ENCODE measurements at places on chromosomes 1 and 21.

DNA sequence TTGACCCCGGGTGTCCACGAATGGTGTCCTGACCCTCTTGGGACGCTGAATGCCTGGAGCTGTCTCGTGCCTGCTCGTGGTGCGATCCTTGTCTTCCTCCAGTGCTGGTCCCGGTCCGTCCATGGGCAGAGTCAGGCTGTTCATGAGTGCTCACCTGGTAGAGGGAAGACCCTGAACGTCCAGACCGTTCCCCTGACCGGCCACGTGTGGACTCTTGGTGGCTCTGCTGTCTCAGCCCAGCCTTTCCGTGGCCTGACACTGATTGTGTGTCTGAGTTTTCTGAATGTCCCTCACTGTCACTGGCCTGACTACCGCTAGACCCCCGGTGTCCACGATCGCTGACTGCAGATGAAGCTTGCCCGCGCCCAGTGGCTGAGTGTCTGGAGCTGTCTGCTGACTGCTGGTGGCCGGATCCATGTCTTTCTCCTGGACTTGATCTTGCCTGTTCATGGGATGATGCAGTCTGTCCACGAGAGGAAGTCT, 11.7 kb downstream of the FLG start:
- DNase-seq, result no peak

- no peak for DNase-seq
These were observed 144.8 kb downstream of the BACH1 start for GRCh38 chr21:29443411-29444010.

DNA sequence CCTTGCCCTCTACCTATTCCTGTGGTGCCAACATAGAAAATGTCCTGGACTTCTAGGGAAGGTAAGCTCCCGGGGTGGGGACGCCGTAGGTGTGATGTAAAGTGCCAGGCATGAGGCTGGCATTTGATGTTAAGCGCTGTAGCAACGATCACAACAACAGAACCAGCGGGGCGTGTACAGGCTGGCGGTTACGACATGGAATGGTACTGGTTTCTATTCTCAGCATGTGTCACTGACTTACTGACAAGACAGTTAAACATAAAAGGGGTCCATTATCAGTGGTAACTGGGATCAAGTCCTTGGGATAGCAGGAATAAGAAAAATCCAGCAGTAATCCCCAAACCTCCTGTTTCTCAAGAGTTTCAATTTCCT, 58.9 kb downstream of the TGFBR3 start:
- DNase-seq, result no peak

GRCh38 chr1:2559509-2560298, 3.5 kb downstream of the TNFRSF14 start:
- no peak for DNase-seq

DNA sequence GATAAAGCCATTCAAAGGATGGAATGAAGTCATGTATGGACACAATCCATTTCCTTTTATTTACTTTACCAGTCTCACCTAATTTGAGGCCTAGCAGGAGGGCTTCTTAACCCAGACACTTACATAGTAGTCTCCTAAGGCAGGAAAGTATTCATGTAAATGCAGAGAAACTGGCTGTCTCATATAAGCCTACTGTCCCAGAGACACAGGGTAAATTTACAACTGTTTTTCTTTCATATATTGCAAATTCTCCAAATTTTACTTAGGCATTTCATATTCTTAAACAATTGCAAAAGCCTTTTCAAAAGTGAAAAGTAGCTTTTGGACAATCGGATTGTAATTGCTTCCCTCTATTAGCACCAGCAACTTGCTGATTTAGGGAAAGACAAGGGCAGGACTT, 29.9 kb downstream of the SPAG17 start:
- no peak for DNase-seq

DNA sequence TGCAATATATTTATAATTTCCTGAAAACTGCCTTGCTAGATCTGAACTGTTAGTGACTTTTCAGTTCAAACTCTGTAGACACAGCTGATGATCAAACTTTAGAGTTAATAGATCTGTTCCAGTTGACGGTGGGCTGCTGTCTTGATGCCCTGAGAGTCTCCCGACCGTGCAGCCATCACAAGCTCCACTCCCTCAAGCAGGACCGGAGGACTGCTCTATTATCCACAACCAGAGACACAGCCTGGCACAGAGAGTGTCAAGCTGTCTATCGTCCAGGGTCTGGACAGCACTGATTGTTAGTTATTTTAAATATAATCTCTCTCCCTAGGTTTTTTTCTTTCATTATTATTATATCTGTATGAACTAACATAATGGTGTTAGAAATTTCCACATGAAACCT, 8.0 kb downstream of the CHODL start:
- no peak for DNase-seq

DNA sequence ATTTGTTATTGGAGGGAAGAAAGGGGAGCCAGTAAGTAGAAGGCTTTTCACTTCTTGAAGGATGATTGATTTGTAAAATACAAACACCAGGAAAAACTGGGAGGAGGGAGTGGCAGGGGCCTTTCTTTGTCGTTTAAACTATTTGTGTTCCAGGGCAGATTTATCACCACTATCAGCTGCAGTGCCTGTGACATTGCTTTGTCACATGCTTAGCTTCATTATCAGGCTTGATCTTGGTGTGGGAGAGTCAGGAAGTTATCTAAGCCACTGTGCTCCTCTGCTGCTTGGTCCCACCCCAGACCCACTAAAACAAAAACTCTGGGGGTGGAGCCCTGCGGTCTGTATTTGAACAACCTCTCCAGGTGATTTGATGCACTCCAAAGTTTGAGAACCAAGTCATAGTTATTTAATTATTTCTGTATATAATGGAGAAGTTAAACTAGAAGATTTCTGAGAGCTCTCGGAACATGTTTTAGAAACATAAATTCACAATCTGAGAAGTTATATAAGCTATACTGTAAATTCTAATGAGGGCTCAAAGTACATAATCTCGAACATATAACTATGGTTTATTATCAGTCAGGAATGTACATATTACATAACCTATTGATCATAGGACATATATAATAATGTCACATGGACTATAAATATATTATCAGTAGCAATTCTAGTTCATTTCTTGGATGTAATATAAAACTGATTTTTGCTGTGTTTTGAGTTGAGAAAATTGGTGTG, 87.9 kb downstream of the CDC14A start:
- no peak for DNase-seq

DNA sequence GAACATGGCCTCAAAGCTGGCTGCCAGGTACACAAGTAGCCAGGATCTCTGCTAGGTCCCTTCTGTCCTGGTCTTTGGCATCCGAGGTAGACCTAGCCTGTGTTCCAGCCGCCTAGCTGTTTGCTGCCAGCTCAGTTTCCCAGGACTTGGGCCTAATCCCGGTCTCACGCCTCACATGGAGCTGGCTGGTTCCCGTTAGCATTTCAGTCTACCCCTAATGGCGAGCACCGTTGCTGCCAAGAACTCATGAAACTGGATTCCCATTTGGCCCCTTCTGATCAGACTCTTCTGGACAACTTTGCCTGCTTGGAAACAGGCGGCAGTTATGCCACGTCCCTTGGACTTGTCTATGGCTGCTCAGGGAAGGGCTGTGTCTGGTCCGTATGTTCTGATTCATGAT, 26.2 kb upstream of the HHAT start:
- no peak for DNase-seq

- DNase-seq, result no peak
These were observed 1.6 kb upstream of the LEFTY2 start for GRCh38 chr1:225942574-225942973.

- no peak for DNase-seq
These were observed 12.3 kb upstream of the IFI44L start for GRCh38 chr1:78607944-78608343.

GRCh38 chr1:23405946-23406345, 18.6 kb downstream of the TCEA3 start:
- no peak for DNase-seq

- no peak for DNase-seq
These were observed 55.8 kb downstream of the RNF187 start for GRCh38 chr1:228542981-228543380.

- no peak for DNase-seq
These were observed 405.6 kb downstream of the KIF26B start for GRCh38 chr1:245560316-245560859.

DNA sequence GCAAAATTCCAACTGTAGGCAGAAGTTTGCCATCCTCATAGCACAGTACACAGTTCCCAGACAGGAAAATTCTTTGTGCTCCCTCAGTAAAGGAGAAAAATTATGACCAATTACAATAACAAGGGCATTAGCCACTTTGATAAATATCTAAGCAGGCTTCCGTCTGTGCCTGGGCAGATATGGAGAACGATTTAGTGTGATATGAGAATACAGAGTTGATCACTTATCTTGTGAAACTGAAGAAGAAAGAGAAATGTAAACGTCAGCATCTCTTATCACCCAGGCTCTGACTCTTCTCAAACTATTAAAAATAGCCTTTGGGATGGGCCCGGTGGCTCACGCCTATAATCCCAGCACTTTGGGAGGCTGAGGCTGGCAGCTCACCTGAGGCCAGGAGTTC, 54.5 kb upstream of the TIAM1 start:
- no peak for DNase-seq

GRCh38 chr1:93666613-93667384, 14.8 kb downstream of the BCAR3 start:
- DNase-seq, result no peak

DNA sequence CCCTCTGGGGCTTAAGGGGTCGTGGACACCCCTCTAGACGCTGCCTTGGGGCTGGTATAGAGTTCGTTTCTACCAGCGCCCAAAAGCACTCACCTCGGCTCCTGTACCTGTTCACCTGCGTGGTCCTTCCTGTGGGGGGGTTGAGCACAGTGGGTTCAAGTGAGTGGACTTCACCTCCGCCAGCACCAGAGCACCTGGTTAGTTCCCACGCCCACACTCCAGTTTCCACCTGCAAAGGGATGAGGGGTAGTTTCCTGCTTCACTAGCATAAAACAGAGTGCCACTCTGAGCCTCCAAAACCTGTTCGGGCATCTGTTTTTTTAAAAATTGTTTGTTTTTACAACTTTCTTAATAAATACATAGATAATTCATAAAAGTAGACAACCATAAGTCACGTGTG, 64.5 kb upstream of the SIPA1L2 start:
- no peak for DNase-seq

Data from HuH-7.5 (cell line).